ENCODE measurements at places on chromosomes 2 and 18. TPM values are rescaled to one million over a fixed set of nuclear protein-coding genes. Genes with fewer than 3 reads are reported as not detected.

- DNase-seq: no peak
Observed at GRCh38 chr2:37659723-37660122, 11.7 kb downstream of the CDC42EP3 start.

DNA sequence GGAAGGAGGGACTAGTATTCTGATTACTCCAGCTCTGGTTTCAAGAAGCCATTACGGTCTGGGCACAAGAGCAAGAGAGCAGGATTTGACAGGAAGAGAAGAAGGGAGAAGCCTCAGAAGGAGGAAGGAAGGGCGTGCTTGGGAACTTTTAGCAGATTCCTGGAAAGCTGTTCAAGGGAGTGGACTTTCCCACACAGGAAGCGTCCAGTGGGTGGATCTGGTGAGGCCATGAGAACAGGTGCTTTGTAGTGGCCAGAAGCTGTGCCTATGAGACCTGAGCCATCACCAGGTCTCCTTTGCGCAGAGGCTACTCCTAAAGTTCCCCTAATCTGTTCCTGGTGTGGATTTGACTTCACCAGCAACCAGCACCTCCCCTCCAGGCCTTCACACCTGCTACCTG, 62.3 kb downstream of the CD226 start:
- no peak for DNase-seq

DNA sequence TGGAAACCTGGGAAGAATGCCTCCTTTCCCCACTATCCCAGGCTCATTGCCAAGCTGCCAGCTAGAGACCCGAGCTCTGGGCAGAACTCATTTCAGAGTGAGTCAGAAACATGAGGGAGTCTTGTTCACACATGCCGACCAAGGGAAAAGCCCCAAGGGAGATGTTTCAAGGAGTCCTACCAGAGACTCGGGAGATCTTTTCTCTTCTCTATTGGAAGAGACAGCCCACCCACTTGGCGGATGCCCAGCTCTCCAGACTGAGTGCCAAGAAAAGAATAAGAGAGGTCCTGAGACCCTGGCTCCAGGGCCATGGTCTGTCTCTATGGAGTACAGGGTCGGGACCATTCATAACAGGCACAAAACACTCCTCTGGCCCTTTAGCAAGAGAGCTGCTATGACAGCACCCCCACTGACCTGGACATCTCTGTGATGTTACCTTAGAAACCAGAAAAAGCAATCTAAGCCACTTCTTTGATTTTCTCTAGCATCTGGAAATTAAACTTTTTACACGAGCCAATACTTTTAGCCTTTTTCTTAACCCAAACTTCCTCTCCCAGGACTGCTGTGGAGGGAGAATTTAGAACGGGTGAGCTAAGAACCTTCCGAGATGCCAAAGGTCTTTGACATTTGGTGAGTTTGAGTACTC, 18.5 kb upstream of the IGFBP5 start:
- no peak for DNase-seq

- peak; percentile 66 for DNase-seq
Observed at GRCh38 chr18:56873441-56874140, 222.4 kb downstream of the WDR7 start.

DNA sequence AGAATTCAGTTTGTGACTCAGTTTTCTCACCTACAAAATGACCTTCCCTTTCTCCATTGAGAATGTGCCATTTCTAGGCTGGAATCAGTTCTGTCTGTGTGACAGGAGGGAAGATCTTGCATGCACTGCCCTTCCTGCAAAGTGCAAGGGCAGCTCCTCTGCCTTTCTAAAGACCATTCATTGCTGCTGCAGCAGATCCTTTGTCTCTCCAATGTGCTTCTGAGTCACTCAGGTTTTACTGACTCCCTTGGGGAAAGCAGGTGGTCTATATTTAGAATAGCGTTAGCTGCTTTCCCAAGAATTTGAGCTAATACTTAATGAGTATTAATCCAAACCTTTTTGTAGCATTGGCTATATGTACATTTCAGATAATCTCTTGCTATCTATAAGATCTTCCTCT, 62.5 kb downstream of the DAW1 start:
- DNase-seq: no peak

DNA sequence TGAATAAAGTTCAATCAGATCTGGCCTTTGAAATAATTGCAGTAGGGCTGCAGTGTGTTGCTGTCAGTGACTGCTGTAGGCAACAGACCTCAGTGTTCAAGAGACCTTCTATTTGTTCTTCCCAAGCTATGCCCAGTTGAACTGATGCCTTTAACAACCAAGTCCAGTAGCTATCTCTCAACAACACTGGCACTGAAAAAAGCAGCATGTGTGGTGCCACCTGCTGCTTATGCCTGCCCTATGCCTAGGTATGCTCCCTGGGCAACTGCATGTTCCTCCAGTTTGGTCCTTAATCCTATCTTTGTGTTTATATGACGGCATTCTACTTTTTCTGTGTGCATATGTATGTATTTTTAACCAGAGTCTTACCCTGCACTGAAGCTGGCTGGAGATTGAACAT, 523.9 kb upstream of the MEX3C start:
- no peak for DNase-seq

DNA sequence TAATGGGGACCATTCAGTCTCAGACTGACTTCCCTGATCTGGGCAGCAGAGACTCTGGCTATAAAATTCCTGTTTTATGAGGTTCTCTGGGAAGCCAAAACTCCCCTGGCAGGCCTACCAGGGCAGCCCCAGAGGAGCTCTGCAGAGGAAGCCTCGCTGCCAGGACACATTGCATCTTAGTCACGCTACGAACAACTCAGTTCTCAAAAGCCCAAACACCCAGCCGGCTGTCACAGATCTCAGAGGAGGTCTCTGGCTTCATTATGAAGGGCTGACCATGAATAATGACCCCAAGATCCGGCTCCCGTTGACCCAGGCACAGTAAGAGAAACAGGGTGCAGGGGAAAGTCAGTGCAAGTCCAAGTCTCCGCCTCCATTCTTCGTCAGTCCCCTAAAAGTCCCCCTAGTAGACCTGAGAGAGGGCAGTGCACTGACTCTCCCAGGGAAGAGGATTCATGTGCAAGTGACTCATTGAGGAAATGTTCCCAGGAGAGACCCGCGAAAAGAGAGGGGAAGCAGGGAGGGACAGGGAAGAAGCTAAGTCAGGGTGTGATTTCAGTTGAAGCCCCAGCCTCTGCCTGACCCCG, 212.3 kb downstream of the CYP26B1 start:
- DNase-seq: no peak

DNA sequence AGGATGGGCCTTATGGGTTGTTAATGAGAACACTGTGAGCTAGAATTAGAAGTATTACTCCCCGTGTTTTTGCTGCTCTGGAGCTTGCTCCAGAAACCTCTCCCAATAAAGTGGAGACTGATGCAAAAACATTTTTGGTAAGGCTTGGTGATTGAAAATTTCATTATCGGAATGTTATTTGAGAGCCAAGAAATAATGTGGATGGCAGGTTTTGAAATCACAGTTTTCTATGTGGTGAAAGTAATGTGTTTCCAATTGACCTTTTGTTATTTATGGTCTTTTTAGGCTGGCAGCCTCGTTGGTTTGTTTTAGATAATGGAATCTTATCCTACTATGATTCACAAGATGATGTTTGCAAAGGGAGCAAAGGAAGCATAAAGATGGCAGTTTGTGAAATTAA, 5.1 kb downstream of the PLEKHA3 start:
- DNase-seq: no peak

GRCh38 chr2:18623782-18624181, 34.4 kb upstream of the NT5C1B start:
- no peak for DNase-seq

DNA sequence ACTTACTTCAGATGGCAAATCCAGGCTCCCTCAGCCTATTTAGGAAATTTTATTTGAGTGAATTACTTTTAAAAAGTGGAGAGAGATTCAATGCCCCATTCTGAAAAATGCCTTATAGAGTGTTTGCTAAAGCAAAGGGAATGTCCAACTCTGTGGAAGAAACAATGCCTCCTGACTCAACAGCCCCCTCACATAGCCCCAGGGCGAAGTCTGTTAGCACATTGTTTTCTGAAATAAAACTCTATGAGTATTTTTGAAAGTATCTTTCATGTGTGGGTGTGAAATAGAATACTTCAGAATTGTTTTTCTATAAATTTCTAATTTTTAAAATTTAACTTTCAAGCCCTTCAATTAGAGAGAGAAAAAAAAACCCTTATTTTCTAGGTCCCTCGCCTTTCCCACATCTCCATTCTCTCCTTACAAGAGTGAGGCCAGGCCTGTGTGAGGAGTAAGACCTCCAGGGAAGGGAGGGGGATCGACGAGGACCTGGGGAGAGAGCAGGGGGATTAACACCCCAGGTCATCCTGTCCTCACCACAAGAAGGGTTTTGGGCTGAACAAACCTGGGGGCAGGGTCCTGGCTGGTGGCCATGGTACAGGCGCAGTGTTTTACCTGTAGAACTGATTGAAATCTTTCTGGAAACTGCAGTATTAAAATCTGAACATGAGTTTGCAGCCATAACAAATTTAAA, 141.4 kb downstream of the SNTG2 start:
- no peak for DNase-seq

DNA sequence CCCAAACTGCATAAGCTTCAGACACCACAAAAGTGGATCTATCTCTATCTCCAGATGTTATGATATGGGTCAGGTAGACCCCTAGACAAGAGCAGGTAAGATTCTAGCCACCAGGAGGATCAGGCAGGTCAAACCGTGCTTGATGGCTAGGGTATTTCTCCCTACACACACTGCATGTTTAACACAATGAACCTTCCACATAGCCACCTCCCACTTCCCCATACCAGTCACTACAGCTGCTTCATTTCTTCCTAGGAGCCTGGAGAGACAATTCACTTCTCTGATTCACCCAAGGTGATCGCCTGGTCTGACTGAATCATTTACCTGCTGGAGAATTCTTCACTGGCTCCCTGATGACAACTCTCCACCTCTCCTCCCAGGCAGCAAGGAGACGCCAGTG, 66.0 kb upstream of the MYCN start:
- no peak for DNase-seq

GRCh38 chr2:74819702-74820101, 14.2 kb upstream of the HK2 start:
- no peak for DNase-seq

DNA sequence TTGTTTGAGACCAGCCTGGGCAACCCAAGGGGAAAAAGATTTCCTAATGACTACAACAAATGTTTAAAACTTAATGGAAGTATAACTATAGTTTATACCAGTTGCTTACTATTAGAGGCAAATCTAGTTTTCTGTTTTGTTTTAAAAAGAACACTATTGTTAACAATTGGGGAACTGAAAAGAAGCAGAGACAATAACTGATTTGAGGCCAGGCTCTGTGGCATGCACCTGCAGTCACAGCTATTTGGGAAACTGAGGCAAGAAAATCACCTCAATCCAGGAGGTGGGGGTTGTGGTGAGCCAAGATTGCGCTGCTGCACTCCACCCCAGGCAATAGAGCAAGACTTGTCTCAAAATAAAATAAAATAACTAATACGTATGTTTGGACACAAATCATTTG, 28.2 kb upstream of the USP34 start:
- DNase-seq: no peak

- no peak for DNase-seq
Observed at GRCh38 chr2:176110415-176111308, 3.6 kb downstream of the HOXD11 start.

DNA sequence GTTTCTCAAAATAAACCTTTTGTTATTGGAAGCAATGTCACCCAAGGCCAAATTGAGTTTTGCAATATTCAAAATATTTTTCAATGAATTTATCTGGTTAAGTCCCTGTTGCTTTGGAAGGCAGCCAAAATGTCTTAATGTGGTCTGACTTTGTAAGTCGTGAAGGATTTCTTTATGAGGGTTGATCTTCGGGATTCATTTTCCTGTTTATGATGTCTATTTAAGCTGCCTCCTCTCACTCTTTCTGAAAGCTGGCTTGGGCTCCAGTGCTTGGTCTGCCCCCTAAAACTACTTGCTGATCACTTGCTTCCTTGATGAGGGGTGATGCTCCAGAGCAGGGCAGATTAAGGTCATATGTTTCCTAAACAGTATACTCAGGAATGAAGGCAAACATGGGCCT, 141.1 kb downstream of the ANTXR1 start:
- no peak for DNase-seq

- DNase-seq: no peak
Observed at GRCh38 chr2:160379399-160379798, 114.2 kb downstream of the RBMS1 start.

- DNase-seq: no peak
Observed at GRCh38 chr2:100185105-100185504, 42.7 kb upstream of the AFF3 start.

DNA sequence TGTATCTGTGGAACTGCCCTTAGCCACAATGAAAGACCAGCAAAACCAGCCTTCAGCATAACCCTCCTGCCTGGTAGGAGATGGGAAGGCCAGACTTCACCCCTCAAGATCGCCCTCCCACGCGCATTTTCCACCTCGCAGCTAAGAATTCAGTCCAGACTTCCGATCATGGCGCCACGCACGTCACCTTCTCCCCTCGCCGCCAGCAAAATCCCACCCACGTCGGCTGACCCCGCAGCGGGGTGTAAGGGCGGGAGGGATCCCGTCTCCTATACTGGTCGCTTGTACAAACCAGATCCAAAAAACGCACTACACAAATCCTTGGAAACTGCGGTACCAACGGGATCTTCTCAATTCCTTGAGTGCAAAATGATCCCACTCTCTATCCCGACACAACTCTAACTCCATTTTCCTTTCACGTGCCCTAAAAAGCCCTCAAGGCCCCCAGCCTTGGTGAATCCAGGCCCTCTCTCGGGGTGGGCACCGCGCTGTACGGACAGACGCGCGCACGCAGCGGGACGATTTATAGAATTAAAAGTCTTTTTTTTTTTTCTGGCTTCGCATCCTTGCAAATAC, 1.0 kb upstream of the BMPR2 start:
- DNase-seq: peak; percentile 72

DNA sequence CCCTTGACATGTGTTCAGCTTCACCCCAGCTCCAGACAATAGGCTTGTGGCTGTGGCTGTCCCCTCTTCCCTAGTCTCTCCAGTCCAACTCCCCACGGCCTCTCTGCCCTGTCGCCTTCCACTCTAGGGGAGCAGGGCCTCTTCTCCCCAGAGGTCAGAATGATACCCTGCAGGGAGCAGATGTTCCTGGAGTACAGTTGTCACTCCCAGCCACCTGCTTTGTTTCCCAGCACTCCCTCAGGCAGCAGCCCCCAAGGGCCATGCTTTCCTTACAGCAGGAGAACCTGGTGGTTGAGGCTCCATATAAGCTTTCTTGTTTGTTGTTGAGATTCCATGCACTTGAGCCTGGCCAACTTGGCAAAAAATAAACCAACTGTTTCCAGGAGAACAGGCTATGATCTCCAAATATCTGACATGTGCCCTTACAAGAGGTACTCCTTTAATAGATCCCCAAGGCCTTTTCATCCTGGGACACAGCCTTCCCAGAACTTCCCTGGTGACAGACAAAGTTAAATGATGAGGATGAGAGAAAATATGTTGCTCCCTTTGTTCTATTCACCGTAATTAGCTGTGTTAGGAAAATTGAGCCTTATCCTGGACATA, 45.1 kb downstream of the DPYSL5 start:
- DNase-seq: peak; percentile 63

PSTPIP2 gene
- total RNA-seq: 0.20 TPM

MRPS9 gene
- 20.3 TPM for total RNA-seq

SIX2 gene
- 0.56 TPM for total RNA-seq

AQP4 gene
- not detected for total RNA-seq

G6PC2 gene
- not detected for total RNA-seq

CLEC4F gene
- total RNA-seq: 0.66 TPM

ATP8B1 gene
- total RNA-seq: 0.07 TPM

FEV gene
- total RNA-seq: not detected

Measured in glutamatergic neuron (in vitro differentiated cells).